ENCODE measurements at places on chromosomes 3 and 15.

DNA sequence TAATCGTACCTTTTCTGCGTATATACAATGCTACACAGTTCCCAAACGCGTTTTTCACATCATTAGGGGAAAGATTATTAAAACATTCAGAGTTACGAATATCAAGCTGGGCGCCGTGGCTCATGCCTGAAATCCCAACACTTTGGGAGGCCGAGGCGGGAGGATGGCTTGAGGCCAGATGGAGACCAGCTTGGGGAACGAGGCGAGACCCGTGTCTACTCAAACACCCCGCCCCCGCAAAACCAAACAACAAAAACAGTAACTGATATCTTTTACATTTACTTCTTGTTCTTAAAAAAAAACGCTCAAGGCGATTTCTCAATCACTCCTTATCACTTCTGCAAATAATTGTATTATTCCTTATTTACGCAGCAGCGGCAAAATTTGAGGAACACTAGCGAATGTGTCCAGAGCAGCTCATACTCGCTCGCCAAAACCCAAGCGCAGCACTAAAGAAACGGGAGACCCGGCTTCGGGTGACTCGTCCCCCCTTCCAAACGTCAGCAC, 1.2 kb downstream of the ZBTB11 start:
- DNase-seq: no peak

GRCh38 chr3:49422379-49423248, at the start of gene AMT:
Gene AMT (minus strand): TSS chr3:49422473. CDS start chr3:49422450, 23 bp downstream.
- DNase-seq: no peak

DNA sequence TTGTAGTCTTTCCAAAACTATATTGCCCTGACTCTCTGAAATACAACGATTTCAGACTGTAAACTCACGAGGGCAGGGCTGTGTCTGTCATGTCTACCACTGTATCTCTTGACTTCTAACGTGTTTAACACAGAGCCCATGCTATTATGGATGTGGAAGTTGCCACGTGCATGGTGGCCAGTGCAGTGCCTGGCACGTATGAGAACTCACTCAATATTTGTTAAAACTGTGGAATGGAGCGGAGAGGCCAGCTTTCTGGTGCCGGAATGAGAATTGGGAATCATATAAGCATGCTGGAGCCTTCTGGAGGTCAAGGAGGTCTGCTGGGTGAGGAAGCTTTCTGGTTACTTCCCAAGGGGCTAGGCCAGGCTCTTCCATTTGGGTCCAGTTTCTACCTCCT, 220.6 kb upstream of the LYSMD4 start:
- no peak for DNase-seq

DNA sequence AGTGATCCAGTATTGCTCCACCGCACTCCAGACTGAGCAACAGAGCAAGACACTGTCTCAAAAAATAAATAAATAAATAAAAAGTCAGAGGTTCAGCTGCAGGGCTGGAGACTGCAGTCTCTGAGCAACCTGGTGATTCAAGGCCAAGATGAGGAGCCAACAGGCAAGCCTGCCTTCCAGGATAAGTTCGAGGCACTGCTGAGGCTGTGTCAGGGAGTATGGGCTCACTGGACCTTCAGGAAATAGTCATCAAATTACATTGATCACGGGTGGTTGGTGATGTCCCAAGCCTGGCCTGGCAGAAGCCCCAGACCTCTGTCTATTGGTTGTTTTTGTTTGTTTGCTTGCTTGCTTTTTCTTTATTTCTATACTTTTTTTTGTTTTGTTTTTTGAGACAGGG, 41.5 kb downstream of the IDH2 start:
- no peak for DNase-seq

- no peak for DNase-seq
Observed at GRCh38 chr15:63522225-63522578, 17.8 kb downstream of the USP3 start.

DNA sequence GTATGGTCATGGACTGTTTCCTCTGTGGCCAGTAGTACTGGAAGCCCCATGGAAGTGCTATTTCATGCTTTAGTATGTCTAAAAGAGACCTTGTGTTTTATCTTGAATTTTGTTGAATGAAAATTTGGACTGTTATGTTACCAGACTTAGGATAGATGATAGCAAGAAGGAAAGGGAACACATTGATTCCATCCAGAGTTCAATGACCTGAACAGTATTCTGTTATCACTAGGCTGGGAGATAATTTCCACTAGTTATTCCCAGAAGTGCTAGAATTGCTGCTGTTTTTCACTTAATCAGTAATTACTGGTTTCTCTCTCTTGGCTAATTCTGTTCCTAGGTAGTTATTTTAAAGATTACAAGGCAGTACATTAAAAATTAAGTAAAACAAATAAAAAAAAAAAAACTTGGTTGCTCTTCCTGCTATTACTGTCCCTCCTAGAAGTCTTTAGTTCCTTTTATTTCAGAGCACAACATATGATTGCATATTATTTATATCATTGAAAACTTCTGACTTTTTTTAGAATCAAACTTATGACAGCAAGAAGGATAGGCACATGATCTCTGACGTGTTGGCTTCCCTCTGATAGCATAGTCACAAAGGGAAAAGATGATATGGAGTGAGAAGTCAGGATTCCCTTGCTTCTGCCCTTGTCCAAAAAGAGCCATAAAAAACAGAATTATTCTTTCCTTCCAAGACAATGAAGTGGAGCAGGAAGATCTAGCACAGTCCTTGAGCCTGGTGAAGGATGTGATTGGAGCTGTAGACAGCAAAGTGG, 72.2 kb downstream of the KLHL25 start:
- DNase-seq: no peak

- no peak for DNase-seq
Observed at GRCh38 chr3:50585919-50586762, 16.8 kb downstream of the HEMK1 start.

GRCh38 chr3:143207338-143207961, 87.9 kb downstream of the CHST2 start:
- no peak for DNase-seq

DNA sequence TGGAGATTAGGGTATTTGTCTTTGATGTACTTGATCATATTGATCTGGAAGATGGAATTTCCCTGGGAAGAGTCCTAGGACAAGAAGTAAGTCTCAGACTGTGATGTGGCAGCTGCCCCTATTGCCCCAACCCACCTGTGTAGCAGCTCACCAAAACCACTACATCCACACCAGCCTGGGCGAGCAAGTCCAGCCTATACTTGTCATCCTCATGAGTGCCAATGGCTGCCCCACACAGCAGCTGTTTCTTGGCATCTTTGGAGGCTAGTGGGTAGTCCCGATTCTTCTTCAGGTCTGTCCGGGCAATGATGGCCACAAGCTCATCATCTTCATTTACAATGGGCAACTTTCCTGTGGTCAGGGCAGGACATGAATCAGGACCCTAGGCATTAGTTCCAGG, 2.7 kb downstream of the IMPDH2 start:
- no peak for DNase-seq

DNA sequence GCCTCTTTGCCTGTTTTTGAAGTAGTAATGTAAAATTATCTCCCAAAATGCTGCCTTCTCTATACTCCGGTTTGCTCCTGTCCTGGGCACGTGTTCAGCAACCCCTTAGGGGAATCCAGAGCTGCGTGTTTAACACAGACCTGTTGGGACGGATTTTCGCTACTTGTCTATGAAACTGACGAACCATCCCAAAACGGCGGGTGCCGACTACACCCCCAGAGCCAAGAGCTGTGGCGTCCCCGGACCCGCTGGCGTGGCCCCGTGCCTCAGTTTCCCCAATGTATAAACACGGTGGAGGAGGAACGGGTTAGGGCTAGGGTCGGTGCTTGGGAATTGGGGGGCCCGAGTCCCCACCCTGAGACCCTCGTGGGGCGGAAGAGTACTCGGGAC, 473 bp downstream of the FHIT start:
- no peak for DNase-seq

GRCh38 chr3:127488141-127488672, 102.3 kb downstream of the TPRA1 start:
- no peak for DNase-seq

DNA sequence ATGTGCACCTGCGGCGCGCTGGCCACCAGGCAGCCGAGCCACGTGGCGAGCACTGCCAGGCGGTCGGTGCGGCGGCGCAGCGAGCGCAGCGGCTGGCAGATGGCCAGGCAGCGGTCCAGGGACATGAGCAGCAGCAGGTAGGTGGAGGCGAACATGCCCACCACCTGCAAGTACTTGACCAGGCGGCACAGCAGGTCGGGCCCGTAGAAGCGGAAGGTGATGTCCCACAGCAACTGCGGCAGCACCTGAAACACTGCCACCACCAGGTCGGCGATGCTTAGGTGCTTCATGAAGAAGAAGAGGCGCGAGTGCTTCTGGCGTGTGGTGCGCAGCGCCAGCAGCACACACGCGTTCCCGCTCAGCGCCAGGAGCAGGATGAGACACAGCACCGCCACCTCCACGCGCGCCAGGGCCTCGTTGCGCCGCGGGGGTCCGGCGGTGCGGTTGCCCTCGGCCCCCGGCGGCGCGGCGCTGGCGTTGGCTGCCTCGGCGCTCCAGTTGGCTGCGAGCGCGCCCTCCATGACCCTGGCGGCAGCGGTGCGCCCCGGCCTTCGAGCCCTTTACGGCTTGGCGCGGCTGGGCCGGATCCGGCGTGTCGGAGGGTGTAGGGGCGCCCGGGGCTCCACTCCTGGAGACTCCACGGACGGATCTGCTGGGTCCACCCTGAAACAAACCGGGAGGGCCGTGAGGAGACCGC, 1.6 kb downstream of the OXTR start:
- no peak for DNase-seq

DNA sequence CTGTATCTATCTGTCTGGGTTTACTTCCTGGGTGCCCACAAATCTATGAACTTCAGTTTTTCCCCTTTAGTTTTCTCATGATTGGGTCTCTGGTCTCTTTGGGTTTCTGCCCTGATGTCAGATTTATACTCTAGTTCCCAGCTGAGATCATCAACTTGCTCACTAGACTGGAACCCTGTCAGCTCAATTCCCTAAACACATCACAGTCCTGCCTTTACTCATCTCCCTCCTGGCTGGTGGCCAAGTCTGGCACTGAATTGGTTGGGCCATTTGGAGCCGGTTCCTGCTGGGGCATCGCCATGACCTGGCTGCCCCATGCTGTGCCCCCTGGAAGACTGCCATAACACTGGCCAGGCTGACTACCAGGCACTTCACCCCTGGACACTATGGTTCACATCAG, 345.3 kb downstream of the CHST2 start:
- DNase-seq: no peak

GRCh38 chr3:100084100-100084806, 30.0 kb downstream of the FILIP1L start:
- DNase-seq: no peak

GRCh38 chr15:62426387-62426956, 261.4 kb upstream of the C2CD4B start:
- DNase-seq: no peak

DNA sequence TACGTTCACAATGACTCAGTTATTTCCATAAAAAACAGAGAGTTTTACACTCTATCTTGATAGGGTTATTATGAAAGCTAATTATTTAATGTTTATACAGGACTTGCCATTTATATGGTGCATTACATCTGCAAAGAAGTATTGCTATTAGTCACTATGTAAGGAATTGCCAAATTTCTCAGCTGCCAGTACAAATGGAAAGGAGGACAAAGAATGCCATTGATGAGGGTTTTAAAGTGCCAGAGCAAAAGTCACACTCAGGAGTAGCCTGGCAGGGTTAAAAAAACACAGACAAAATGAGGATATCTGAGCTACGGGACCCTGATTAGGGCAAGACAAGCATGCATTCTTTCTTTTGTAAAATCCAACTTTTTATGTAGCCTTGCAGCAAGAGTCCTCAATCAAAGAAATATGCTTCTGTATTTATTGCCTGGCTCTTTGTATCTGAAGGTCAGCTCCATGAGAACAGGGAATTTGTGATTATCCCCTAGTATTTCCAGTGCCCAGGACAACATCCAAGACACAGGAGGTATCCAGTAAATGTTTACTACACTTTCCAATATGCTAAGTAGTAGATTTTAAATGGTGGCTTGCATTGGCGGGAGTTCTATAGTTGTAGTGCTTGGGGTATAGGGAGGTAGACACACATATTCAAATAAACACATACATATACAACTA, 1013.6 kb downstream of the ROBO1 start:
- DNase-seq: no peak

DNA sequence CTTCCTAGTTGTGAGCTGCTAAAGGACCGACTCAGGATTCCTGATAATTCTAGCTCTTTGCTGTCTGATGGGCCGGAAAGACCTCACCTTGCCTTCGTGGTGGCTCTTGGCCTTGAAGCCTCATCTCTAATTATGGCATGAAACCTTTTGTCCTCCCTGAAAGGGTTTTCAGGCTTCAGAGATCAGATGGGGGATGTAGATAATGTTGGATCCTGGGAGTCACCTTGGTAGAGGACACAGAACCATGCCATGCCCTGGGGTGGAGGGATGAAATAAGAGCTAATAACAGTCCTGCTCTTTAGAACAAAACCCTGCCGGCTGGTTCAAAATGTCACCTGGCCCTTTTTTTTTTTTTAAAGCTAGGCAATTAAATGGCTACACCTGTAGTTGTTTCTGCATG, 50.8 kb upstream of the SYN2 start:
- no peak for DNase-seq

DNA sequence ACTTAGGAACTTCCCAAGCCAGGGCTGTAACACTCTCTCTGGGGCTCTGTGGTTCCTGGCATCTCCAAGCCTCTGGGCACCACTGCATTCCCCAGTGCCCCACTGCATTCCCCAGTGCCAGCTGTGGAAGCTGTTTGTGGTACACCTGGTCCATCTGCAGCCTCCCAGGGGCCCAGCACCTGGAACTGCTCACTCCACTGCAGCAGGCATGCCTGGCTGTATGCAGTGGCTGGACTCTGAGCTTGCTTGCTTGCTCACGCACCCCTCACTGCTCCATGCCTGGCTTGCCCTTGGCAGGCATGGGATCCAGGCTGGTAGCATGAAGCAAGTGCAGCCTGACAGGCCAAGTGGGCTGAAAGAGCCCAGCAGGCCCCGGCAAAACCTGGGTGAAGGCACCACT, 512.1 kb downstream of the SQOR start:
- no peak for DNase-seq

GRCh38 chr3:55897573-55898224, 410.6 kb upstream of the WNT5A start:
- DNase-seq: no peak

DNA sequence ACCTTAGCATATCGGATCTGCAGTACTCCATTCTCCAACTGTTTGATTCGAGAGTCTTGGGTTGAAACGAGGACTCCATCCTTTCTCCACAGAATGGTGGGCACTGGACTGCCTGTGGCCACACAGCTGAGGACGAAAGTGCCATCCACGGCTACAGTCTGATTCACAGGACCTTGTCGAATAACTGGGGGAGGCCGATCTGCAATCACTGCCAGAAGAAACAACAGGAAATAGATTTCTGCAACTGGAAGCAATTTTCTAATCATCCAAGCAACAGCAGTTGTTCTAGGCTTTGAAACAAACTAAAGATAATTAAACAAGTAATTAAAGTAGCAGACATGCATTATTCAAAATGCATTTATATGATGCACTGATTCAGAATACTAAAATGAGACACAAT, 1097.7 kb downstream of the ROBO1 start:
- no peak for DNase-seq

DNA sequence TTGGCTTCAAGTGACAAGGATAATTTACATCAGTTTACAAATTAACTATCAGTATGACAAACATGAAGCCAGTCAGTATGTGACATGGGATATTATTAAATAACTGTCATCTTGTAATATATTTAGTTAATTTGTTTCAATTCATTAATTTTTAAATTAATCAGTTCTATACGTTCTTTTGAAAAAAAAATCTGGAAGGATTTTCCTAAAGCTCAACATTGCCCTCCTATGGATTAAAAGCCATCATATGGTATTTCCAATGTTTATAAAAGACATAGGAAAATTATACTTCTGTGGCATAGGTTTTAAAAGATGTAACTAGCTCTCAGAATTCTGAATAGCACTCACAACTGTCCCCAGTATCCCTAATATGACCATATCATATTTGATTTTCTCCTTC, 134.4 kb downstream of the PLOD2 start:
- DNase-seq: no peak

Data from NCI-H1694 treated with DMSO at 0.1 percent for 48 hours (cell line).